Astrocyte (in vitro differentiated cells and primary cell): ENCODE measurements at places on chromosomes 1 and 21.

GRCh38 chr1:213269829-213270228 lies 218.8 kb downstream of the RPS6KC1 start:
- DNase-seq: no peak

DNA sequence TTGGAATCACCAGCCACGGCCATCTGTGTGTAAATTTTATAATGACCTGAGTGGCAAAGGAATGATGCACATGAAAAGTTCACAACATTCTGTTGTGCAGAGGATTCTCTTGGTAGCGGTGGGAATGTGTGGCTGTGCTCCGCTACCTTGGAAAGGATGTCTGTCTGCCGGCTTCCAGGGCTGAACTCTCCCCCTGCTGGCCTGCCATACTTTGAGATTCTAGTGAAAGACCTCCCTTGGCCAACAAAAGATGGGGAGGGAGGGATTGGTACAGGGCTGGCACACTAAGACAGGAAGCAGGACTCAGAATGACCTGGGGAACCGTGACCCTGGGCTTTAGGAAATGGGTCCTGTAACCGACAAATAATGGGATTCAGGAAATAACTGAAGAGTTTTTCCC lies 194.5 kb upstream of the PLD5 start:
- no peak for DNase-seq

GRCh38 chr1:155591770-155592169 lies 18.2 kb upstream of the MSTO1 start:
- peak; percentile 36 for DNase-seq

DNA sequence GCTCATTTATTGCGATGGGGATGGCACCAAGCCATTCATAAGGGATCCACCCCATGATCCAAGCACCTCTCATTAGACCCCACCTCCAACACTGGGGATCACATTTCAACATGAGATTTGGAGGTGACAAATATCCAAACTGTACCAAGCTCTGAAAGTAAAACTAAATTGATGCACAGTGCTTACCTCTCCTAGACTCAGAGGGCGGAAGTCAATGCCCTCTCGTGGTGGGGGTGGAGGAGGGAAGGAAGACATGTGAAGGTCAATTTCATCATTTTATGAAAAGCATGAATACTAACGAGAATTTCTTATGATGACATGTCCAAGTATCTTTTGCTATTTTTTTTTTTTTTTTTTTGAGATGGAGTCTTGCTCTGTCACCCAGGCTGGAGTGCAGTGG lies 120.0 kb downstream of the PGBD5 start:
- DNase-seq: no peak

DNA sequence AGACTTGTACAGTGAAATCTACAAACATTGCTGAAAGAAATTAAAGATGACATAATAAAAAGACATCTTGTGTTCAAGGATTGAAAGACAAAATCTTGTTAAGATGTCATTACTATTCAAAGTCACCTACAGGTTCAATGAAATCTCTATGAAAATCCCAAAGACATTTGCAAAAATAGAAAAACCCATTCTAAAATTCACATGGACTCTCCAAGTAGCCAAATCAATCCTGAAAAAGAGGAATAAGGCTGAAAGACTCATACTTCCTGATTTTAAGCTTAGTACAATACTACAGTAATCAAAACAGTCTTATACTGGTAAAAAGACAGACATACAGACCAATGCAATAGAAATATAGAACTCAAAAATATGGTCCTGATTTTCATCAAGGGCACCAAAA lies 78.6 kb downstream of the PCSK9 start:
- DNase-seq: no peak

DNA sequence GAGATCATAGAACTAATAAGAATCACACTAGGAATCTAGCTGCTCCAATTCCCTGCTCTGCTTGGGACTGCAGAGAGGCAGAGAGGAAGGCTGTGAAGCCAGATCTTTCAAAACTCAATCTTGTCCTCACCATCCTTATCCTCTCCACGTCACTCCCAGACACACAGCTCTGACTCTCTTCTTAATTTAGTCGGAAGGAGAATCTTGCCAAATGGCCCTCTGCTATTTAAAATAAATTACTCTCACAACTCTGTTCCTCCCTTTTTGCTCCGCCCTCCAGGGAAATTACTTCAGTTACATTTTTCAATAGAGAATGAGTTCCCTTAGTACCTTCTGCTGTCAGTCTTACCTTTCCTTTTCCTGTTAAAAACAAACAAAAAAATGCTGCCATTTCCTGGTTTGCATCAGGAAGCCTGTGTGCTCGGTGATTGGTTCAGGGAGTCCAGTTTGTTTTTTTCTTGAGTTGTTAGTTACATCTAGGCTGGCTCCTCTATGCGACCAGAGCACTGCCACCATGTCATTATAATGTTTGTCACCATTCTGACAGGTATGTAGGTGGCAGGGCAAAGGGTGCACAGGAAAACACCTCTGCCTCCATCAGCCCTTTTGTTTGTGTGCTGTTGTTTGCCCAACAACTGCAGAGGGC lies 80.1 kb downstream of the FCRL5 start:
- DNase-seq: no peak

- DNase-seq: peak; percentile 30
Observed at GRCh38 chr1:32047701-32048100, 25.0 kb upstream of the TMEM39B start.

GRCh38 chr1:213423605-213424004 lies 372.6 kb downstream of the RPS6KC1 start:
- no peak for DNase-seq

DNA sequence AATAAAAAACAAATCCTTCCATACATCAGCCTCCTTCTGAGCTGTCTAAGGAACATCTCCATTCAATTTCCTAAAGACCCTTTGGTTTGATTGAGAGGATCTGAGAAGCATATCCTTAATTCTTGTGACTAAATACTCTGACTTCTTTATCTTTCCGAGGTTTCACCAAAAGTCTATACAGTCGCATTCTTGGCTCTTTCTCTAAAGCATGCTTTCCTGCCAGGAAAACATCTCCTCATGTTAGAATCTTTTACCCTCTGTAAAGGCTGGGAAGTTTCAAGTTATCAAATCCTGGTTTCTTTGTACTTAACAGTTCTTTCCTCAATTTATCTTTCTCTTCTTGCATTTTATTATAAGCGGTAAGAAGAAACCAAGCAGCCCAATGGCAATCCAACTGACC lies 630.4 kb downstream of the PTPRC start:
- peak; percentile 51 for DNase-seq

GRCh38 chr21:43815107-43815613 lies 25.8 kb downstream of the RRP1 start:
- no peak for DNase-seq

DNA sequence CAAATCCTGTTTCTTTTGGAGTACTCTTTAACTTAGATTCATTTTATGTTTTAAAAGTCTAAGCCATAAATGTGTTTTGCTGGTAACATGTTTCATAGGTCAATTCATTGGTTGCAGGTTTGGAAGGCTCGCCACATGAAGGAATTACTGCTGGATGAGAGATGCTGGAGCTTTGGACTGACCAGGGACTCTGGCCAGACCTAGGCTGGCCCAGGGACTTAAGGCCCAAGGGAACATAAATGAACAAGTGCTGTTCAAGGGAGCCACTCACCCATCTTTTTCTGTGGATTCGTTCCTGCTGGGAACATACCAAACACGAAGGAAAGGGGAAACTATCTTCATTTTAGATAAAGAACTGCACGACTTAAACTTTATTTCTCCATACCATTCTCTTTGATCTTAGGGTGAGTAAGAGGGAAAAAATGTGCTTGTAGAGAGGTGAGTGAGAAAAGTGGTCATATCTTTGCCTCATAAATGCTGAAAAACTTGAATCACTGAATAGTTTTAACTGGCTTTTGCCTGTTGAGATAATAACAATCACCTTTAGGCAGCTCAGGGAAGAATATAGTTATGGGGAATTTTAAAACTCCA lies 15.3 kb upstream of the SHCBP1L start:
- peak; percentile 69 for DNase-seq

GRCh38 chr21:25960402-25960801 lies 210.2 kb downstream of the APP start:
- no peak for DNase-seq

DNA sequence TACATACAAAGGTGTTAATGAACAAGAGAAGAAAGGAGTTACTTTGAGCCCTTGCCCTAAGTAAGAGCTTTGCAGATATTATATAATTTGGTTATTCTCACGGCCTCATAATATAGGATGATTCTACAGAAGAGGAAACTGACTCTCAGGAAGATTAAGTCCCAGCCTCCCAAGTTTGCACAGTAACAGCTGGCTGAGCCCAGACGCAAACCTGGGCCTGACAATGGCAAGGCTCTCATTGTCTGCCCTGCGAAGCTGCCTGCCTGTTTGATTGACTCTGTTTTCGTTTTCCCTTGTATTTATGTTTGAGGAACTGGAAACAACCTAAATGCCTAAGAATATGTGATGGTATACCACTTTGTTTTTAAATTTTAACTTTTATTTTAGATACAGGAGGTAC lies 76.2 kb upstream of the PGBD5 start:
- no peak for DNase-seq

- DNase-seq: no peak
Observed at GRCh38 chr1:200247518-200247917, 162.3 kb downstream of the ZNF281 start.

DNA sequence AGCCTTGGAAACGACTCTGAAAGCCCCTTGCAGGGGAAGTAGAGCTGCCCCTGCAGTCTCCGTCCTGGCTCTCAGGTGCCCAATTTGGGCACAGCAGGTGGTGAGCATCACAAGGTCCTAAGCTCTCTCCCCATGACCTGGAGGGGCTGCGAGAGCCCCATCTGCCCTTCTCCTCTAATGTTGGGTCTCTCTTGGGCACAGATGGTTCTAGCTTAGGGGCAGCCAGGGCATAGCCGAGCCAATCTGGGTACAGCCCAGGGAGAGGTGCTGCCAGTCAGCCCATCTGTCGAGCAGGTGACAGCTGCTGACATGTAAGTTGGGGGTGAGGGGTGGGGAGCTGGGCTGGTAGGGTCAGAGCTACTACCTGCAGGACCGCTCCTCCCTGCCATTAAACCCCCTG lies 50.7 kb downstream of the SYT2 start:
- no peak for DNase-seq

DNA sequence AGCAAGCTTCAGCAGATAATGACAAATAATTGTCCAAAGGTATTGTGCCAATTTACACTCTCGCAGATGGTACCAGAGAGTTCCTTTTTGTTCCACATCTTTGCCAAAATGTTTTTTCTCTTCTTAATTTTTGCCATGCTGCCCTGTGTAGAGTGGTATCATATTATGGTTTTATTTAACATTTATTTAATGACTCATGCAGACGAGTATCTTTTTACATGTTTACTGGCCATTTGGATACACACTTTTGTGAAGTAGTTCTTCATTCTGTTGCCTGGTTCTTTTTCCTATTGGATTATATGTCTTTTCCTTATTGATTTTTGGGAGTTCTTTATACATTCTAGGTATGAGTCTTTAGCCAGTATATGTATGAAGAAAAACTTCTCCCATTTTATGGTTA lies 151.1 kb downstream of the PCNX2 start:
- DNase-seq: no peak

DNA sequence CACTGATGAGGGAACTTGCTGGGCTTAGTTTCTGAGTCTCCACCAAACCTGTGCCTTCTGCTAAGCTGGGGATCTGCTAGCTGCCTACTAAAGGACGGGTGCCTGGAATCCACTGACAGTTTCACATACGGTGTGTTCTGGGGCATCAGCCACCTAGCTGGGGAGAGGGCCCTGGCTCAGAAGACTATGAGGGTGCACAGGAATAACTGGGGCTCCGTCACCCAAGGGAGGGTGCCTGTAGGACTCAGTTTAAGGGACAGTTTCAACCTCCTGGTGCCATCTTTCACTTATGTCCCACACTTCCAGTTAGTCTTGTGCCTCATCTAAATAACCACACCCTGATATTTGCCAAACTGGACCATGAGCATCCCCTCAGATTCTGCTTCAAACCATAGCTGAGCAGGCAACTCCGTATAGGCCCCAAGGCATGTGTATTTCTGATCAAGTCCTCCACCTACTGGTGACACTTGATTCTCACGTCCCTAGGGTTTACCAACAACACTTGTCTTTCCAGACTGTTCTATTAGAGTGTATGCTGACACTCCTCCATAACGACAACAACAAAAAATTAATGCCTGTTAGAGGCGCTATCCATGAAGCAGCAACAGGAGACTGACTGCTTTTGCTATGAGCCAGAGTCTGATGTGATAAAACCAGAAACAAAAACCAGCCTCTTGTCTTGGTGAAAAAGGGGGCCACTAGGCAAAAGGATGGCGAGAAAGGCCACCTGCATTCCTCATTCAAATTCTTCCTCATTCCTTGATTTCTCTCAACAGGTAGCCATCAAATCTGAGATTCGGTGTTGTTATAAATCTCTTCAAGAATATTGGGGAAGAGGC lies 55.0 kb upstream of the PAXBP1 start:
- peak; percentile 44 for DNase-seq

- DNase-seq: no peak
Observed at GRCh38 chr1:27332536-27333281, 9.1 kb upstream of the SYTL1 start.

DNA sequence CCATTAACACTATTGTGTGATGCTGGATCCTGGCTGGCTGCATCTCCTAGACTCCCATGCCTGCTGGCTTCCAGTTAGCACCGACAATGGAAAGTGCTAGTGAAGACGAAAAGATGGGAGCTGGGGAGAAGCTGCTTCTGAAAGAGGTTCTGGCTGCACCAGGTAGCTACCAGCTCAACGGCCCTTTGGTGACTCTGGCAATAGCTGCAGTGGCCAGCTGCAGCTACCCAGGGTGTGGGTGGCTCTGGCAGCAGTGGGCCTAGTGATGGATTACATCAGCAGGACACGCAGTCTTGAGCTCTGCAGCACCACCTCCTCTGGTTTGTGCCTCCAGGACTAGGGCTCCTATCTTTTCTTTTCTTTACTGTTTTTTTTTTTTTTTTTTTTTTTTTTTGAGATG lies 662.6 kb downstream of the MATN1 start:
- no peak for DNase-seq

DNA sequence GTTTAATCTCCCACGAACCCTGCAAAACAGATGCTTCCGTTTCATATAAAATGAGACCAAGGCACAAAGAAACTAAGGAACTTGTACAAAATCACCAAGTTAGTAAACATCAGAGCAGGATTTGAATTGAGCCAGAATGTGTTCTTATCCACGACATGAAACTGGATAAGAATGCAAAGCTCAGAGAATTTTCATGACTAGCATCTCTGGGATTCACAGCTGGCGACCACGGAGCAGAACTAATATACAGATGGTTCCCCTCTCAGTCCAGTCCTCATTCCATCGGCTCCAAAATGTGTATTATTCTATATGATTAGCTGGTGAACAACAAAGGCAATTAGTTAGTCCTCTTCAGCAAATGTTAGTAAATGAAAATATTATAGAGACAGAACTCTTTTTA lies 72.3 kb upstream of the ERG start:
- DNase-seq: peak; percentile 3

DNA sequence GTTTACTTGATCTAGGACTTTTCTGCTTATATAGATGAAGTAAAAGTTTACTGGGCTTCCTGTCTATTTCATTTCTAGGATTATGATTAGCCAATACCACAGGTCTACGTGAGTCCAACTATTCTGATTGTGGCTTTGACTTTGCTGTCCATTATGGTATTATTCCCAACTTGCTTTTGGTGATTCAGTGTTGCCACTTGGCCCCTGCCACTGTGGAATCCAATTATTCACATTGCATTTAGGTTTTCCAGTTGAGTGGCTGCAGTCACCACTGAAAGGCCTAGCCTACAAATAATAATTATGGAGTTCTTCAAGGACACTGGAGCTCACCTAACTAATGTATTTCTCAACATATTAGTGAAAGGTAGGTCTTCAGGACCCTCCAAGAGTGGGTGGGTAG lies 574.3 kb upstream of the USP24 start:
- peak; percentile 83 for DNase-seq
